Islet precursor cell (in vitro differentiated cells): ENCODE measurements at places on chromosomes 13 and 19.

- DNase-seq = no peak
Observed at GRCh38 chr19:4830768-4831265, 695 bp downstream of the TICAM1 start.

GRCh38 chr13:45104261-45104660, 16.0 kb upstream of the GTF2F2 start:
- no peak for DNase-seq

- DNase-seq = no peak
Observed at GRCh38 chr19:46283771-46284170, 13.1 kb upstream of the HIF3A start.

DNA sequence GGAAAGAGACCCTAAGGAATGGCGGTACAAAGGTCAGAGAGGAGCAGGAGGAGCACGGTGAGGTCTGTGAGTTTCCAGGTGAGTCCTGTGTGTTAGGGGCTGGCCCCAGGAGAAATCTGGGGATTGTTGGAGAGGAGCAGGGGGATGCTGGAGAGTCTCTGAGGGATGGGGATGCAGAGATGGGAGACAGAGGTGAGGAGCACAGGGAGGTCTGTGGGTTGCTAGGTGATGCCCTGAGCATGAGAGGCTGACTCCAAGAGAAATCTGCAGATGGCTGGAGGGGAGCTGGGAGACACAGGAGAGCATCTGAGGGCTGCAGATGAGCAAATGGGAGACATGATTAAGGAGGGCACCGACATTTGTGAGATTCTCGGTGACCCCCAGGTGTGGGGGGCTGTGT, 4.1 kb upstream of the ZNF229 start:
- no peak for DNase-seq

- no peak for DNase-seq
Observed at GRCh38 chr13:34076943-34077703, 259.2 kb downstream of the RFC3 start.

GRCh38 chr19:58020129-58020528, 13.7 kb upstream of the ZSCAN1 start:
- no peak for DNase-seq

DNA sequence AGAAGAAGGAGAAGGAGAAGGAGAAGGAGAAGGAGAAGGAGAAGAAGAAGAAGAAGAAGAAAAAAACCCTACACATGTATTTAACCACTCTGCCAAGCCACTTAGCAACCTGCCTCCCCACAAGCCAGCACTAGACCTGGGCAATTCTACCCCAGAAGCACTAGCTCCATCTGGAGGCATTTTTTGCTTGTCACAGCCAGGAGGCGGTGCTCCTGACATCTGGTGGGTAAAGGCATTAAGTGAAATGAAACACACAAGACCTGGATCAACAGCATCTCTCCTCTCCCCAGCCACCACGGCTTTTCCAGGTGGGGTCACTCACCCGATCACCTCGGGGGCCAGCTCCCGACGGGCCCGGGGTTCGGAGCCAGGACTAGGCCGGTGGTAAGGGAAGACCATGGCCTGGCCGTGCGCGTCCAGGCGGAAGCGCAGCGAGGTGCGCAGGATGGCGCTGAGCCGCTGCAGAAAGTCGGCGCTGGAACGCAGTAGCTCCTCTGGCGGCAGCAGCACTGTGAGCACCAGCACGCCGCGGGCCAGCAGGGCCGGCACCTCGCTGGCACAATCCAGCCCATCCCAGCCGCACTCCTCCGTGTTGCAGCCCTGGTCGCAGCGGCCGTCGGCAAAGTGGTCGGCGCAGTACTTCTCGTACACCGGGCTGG, 26.9 kb downstream of the NOTCH3 start:
- no peak for DNase-seq

DNA sequence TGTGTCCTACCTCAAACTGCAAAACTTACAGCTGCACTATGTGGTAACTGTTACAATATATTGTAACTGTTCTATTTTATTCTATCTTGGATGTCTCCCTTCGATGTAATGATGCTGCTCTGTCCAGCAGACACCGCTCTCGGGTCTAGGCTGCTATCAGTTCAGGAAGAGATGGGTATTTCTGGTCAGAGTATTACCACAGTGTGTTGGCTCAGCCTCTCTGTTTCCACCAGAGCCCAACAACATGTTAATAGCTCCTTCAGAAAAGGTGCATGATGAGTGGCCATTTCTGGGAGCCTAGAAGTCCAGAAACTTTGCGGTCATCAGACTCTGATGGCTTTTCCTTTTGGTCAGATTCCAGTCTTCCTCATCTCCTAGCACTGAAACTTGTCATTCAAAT, 35.9 kb upstream of the IGFL1 start:
- DNase-seq = no peak

DNA sequence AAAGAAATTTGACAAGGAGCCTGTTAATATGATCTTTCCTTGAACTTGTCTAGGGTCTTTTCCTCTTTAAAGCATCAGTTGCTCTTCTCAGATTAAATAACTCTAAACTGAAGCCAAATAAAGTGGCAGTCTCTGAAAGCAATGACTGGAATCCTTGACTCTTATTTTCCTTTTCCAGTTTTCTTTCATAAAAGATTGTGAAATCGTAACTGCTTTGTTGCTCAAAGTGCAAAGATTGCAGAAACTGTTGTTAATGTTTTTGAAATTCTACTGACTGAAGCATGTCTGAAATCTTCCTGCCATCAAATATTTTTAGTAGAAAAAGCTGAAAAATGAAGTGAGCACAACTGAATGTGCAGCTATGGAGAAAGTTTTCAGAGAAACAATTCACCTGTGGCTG, 1.9 kb downstream of the NHLRC3 start:
- DNase-seq = no peak

DNA sequence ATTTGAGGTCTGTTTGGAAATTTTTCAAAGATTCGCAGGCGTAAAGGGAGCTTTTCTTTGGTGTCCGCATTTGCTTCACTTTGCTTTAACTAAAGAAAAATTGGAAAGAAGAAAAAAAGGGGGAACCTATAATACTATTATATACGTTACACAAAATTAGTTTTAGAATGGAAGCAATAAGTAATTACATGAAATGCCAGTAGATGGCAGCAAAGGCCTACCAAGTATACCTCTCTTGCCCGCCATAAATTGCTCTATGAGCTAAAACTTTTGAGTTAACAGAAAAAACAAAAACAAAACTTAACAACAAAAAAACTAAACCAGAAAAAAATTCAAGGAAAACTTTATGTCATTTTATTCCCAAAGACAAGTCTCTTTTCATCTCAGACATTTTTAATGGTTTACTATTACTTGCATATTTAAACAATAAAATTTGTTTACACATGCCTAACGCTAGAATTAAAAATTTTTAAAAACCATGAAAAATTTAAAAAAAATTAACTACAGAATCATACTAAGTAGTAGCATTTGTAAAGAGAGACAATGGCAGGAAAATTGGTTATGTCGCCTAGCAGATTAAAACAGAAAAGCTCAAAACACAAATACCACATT, 271.4 kb downstream of the NALCN start:
- no peak for DNase-seq

DNA sequence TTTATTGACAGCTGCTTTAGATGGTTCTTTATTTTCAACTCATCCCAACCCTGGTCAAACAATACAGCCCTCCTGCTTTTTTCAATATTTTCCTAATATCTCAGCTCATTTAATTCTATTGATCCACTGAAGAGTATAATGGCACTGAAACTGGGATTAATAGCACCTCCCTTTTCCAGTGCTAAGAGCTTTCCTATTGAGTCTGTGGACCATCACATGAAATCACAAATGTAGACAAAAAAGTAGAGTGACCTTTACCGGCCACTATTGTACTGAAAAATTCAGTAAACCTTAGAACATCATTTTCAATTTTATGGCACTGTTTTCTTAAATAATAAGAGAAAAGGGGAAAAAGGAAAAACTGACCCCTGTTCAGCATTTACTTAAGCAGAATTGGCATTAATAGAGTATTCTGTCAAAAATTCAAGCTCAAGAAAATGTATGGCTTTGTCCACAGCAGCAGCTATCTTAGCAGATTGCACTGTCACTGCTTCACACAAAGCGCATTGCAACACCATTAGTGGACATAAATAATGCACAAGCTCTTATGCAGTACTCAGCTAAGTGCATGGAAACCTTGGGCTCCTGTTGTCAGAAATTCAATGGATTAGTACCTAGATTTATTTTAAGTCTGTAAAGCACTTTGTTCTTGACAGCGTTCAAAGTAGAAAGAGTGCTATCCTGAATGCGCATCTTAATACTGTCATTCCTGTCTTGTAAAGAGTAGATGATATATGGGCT, 851.0 kb upstream of the KLHL1 start:
- no peak for DNase-seq

DNA sequence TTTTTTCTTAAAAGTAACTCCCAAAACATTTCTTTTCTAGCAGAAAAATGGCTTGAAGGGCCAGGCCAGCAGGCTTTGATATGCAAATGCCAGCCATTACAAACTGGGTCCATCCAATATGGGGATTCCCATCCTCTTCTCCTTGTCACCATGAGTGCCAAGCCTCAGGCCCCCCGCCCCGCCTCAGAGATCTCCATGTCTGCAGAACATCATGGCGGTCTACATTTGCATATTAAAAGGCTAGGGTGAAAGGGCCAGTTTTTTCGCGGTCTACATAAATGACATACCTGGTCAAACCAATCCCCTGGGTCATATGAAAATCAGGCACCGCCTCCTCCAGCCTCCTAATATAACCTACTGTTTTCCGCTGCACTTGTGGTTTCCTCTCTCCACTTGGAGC, 1327.6 kb downstream of the UQCRFS1 start:
- no peak for DNase-seq

GRCh38 chr13:112952759-112953551, 16.1 kb upstream of the MCF2L start:
- no peak for DNase-seq

DNA sequence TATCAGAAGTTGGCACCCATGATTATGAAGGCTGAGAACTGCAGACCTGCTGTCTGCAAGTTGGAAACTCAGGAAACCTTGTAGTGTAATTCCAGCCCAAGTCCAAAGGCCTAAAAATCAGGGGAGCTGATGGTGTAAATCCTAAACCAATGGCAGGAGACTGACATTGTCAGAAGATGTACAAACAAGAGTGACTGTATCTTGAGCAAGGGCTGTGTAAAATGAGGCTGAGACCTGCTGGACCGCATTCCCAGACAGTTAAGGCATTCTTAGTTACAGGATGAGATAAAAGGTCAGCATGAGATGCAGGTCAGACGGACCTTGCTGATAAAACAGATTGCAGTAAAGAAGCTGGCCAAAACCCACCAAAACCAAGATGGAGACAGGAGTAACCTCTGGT, 147.7 kb downstream of the COG6 start:
- DNase-seq = peak; percentile 93

GRCh38 chr19:8665468-8666213, 33.0 kb downstream of the ACTL9 start:
- no peak for DNase-seq

DNA sequence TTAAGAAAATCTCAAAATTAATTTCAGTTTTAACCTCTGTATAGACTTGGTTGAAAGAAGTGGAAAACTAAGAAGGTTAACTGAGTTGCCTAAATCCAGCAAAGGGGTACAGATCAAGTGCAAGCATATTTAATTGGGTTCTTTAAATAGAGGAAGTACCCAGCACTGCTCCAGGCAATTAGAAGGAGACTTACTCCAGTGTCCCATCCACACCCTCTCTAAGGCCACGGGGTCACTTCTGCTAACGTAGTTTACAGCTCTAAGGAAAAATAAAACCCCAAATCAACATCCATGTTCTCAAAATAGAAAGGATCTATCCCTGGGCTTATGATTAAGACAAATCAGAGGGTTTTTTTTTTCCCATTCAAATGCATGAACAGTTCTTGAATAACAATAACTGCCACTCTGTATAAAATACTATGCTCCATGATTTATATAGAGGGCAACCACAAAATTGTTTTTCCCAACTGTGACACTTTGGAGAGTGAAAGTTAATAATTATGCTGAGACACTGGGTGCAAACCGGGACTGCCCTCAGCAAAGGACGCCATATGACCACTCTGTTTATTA, 4.6 kb downstream of the FRY start:
- DNase-seq = no peak

DNA sequence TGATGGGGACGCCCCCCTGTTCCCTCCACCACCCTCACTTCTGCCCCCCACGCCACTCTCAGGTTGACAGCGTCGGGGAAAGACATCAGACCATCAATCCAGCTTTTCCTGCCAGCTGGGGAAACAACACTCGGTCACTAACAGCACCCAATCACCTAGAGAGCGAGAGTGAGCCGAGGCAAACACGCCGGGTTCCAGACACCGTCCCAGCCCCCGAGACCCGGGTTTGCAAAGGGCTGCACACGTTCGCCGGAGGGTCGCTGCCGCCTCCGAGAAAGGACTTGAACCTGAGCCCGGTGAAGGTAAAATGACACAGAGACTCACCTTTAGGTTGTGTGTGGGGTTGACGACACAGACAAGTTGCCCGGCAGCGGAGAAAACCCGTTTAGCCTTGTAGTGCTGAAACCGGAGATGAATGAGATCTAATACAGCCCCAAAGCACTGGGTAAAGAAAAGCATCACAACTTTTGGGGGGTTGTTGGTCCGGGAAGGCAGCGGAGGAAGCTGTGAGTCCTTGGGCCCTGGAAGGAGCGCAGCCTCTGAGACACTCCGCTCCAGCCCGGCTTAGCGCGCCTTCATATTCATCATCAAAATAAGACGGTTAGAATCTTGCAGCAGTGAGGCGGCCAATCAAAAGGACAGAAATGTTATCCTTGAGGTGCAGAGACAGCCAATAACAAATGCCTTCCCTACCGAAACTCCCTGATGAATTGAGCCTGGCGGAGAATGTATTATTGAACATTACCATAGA, at the start of gene SIAH3:
Gene SIAH3, minus strand, starts transcription at position 583 of the 751 bp plus-strand sequence. Its CDS starts 124 bp downstream, at position 459.
- peak; percentile 63 for DNase-seq

GRCh38 chr19:47652285-47652684, 43.4 kb downstream of the BICRA start:
- no peak for DNase-seq

- DNase-seq = no peak
Observed at GRCh38 chr19:51065221-51065960, 499 bp upstream of the KLK13 start.

- no peak for DNase-seq
Observed at GRCh38 chr13:93420206-93420605, 193.6 kb downstream of the GPC6 start.

GRCh38 chr13:66266761-66267160, 963.4 kb downstream of the PCDH9 start:
- no peak for DNase-seq

- no peak for DNase-seq
Observed at GRCh38 chr19:50007947-50008346, 17.2 kb downstream of the VRK3 start.

GRCh38 chr13:110371550-110372465, 64.7 kb downstream of the COL4A2 start:
- DNase-seq = no peak

- no peak for DNase-seq
Observed at GRCh38 chr13:106887686-106888085, 319.7 kb upstream of the ARGLU1 start.

DNA sequence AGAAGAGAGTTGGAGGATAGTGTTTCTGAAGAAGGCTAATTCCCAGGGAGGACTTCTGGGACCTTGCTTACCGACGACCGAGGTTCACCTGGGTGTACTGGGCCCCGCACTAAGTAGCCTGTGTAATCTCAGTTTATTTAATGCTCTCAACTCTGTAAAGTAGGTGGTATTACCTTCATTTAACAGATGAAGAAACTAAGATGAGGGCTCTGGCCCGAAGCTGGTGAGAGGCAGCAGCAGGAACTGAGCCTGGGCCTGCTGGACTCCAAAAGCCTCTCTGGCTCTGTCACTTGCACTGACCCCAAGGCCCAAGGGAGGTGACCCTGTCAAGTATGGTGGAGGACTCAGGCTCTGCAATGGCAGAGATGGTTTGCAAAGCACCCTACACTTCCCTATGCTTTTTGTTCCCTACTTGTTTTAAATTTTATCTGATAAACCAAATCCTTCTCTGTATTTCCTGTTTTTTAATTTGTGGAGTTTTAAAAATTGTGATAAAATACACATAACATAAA, 50.6 kb downstream of the GGACT start:
- DNase-seq = no peak
